ENCODE measurements at places on chromosomes 11 and 22.

DNA sequence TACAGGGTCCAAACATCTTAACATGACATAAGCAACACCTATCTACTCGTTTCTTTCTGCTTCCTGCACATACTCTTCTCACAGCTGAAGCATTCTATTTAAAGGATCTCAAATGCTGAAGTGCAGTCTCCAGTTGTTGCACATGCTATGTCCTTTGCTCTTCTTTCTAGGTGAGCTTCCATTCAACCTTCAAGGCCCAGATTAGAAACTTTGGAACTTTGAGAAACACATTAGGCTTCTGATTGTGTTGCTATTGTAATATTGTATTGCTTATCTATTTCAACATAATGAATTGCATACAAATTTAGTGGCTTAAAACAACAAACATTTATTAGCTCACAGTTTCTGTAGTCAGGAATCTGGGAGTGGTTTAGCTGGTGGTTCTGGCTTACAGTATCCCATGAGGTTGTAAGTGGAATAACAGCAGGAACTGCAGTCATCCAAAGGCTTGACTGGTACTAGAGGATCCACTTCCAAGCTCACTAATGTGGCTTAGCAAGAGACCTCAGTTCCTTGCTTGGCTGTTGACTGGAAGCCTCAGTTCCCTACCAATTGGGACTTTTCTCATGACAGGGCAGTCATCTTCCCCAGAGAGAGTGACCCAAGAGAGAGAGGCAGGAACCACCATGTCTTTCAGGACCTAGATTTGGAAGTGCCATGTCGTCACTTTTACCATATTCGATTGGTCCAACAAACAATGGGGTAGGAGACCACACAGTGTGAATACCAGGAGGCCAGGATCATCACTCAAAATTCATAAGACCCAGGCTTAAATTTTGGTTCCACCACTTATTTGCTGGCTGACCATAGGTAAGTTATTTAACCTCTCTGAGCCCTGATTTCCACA is 27.2 kb upstream of the RASSF10 start:
- DNase-seq, result no peak

DNA sequence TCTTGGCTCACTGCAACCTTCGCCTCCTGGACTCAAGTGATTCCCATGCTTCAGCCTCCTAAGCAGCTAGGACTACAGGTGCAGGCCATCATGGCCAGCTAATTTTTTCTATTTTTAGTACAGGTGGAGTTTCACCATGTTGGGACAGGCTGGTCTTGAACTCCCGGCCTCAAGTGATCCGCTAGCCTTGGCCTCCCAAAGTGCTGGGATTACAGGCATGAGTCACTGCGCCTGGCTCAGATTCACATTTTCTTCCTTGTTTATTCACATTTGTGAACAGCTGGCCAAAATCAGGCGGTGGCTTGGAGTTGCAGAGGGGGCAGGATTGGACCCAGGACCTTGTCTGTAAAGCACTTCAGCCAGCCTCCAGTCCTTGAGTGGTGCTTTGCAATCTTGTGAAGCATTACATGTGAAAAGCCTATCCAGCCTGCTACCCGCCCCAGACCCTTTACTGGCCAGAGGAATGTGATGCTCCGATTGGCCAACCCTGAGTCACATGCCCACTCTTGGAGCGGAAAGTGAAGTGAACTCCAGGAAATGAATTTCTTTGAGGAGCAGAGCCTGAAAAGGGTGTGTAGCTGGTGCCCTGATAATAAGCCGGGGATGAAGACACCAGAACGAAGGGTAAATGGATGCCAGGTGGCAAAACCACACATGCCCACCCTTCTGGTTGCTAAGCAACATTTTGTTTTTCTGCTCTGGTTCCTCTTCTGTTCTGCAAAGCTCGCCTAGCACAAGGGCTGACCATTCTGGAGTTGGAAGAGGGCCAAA is 62.6 kb upstream of the PTPRJ start:
- DNase-seq, result peak; percentile 89

DNA sequence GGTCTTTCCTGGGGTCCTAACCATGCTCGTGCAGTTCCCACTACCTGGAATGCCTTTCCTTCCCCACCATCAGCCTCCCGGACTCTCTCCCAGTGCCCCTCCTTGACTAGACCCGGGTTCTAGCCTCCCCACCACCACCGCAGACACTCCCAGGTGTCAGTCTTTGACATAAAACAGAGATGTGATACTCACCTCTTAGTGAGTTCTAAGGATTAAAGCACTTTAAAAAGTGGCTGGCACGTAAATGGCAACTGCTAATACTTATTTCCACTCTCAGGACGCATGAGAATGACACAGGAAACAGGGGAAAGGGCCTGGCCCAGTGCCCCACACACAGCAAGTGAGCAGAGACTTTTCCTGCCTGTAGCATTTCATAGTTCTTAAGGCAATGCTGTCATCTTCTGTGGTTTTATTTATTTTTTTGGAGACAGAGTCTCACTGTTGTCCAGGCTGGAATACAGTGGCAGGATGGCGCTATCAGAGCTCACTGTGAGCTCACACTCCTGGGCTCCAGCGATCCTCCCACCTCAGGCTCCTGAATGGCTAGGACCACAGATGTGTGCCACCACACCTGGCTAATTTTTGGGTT is 1.9 kb upstream of the SLC25A45 start:
- no peak for DNase-seq

GRCh38 chr11:84249344-84250135 is 963.4 kb upstream of the CCDC90B start:
- no peak for DNase-seq

GRCh38 chr22:46654927-46655595 is 34.9 kb downstream of the GRAMD4 start:
- DNase-seq, result no peak

DNA sequence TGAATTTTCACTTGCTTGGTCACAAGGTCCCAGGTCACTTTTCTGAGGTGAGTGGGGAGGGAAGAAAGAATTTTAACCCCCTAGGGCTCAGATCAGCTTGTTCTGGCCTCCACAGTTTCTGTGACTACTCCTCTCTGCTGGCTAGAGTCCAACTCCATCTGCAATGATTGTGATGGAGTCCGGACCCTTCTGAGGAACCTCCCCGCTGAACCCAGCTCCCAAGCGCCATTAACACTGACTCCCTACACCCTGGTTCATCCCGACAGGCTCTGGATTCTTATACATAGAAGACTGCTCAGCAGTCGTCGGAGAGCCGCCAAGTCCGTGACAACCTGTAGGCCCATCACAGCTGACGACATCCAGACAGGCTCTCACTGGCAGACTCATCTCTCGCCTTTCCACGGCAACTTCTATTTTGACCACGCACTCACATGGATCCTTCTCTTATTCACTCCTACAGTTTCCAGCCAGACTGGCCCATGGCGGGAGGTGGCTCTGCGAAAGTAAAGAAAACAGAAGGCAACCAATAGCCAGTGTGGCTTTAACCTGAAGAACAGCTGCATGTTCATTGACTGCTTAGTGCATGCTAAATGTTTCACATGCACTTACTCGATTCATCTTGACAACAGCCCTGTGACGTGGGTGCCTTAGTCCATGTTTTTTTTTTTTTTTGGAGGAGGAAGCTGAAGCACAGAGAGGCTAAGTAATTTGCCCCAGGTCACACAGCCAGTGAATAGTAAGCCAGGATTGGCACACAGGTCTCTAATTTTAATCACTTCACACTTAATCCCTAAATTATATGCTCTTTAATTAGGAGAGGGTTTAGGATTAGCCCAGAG is 68.0 kb upstream of the PRDM11 start:
- DNase-seq, result no peak

DNA sequence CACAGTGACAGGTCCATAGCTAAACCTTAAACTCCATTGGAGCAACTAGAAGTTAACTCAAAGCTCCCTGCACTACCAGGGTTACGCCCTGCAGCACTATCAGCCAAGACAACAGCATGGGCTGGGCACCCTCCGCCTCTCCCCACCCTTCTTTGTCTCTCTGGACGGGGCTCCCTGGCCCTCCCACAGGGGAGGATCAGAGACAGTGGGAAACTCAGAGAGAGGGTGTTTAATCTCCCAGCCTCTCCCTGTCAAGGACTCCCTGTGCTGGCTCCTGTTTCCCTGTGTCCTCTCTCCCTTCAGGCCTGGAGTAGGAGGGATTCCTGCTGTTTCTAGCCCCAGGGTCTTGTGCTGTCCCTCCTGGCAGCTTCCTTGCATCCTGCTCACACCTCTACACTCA is 56.9 kb upstream of the CSNK2A3 start:
- peak; percentile 92 for DNase-seq

GRCh38 chr11:66123902-66124301 is 53.8 kb downstream of the PACS1 start:
- DNase-seq, result no peak

GRCh38 chr11:34395916-34396550 is 38.2 kb upstream of the ABTB2 start:
- DNase-seq, result no peak

- DNase-seq, result no peak
Observed at GRCh38 chr11:203945-204586, 3.1 kb downstream of the BET1L start.

DNA sequence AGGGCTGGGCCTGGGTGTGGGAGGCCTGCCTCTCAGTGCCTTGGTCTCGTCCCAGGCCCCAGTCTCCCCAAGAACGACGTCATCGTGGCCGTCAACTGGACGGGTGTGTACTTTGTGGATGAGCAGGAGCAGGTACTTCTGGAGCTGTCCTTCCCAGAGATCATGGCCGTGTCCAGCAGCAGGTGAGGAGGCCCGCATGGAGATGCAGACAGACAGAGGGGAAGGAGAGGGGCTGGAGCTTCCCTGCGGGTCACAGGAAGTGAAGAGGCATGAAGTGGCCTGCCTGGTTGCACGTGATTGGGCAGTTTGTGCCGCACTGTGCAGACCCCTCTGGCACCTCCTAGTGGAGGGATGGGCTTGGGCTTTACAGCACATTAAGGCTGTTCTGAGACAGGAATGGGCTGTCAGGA is 70.4 kb downstream of the MYO7A start:
- peak; percentile 70 for DNase-seq

Data from hematopoietic multipotent progenitor cell treated with erythropoietin and hydrocortisone succinate and interleukin-3 and kit ligand, for 6 days (in vitro differentiated cells).